NCI-H1930 (cell line): ENCODE measurements at places on chromosomes 5 and 9.

DNA sequence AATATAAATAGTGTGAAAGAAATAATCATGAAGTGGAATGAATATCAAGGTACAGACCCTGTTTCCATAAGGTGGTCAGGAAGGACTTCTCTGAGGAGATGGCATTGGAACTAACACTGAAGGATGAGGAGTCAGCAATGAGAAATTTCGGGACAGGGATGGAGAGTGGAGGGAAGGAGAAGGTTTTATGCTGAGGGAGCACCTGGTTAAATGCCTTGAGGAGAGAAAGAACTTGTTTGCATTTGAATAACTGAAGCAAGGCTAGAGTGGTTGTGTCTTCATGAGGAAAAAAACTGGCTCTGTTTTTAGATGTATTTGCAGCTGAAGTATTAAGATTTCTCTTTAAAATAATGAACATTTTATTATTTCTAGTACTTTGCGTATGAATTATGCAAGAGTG, 180.8 kb downstream of the TRPM3 start:
- no peak for DNase-seq

DNA sequence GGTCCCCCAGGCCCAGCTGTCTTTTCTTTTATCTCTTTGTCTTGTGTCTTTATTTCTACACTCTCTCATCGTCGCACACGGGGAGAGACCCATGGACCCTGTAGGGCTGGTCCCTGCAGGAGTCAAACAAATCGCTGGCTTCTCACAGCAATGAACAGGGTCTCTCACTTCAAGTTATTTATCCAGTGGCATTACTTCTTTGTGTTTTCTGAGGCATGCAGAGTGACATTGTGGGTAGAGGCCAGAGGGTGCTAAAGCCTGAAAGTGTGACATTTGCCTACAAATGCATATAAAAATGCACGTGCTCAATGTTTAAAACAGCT, 127.6 kb downstream of the ST8SIA4 start:
- no peak for DNase-seq

DNA sequence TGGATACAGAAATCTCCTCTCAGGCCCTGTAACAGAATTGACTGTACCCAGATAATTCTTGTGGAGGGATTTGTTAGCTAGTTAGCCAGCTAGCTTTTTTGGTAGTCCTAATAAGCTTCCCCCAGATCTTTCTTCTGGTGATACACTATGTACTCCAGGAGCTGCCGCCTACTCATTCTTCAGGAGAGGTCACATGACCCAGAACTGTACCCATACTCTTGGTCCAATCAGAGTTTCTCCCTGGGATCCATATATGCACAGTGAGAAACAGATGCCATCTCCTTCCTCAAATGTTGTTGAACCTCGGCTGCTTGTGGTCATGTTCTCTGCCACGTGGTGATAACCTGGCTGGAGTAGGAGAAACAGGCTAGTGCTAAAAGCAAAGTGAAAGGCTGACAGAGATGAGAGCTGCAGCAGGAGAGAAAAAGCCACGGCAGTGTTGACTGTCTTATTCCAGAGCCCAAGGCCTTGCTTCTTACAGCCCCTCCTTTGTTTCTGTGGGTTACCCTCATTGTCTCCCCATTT, 123.0 kb upstream of the RFX3 start:
- no peak for DNase-seq

- no peak for DNase-seq
Measured at GRCh38 chr9:134976403-134976802, 58.7 kb upstream of the FCN1 start.

DNA sequence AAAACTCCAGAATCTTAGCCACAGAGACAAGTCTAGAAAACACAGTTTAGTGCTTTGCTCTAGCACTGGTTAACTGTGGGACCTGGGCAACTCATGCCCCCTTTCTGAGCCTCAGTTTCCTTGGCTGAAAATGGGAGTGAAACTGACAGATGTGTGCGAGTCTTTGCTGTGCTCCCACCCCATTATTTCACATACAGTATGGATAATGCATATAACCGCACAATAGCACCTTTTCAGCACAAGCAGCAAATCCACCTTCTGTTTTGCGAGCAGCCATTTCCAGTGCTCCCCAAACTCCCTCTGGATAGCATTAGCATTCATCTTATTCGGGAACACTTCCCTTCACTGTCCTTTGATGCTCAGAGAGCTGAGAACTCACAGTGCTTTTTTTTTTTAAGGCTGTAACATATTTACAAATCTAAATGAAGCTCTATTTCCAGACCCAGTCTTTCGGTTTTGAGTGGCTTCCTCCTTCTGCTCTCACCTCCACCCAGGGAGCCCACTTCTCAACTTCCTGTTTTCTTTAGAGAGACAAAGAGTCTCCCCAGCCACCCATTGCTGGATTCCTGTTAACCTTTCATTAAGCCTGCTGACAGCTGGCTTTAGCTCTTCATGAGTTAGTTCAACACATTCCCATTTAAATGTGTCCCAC, 49.2 kb downstream of the TIMD4 start:
- no peak for DNase-seq

DNA sequence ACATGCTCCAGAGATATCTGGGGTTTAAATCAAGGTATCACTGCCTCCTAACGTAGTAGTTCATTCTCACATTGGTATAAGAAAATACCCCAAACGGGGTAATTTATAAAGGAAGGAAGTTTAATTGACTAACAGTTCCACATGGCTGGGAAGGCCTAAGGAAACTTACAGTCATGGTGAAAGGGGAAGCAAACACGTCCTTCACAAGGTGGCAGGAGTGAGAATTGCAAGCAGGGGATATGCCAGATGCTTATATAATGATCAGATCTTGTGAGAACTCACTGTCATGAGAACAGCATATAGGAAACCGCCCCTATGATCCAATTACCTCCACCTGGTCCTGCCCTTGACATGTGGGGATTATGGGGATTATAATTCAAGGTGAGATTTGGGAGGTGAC, 1280.2 kb upstream of the C9orf72 start:
- DNase-seq: no peak
